OCI-M1 (cell line): ENCODE measurements at places on chromosomes 11 and 22.

GRCh38 chr11:6413791-6414201 lies 5.1 kb downstream of the APBB1 start:
- no peak for DNase-seq

GRCh38 chr11:27277843-27278242 lies 85.2 kb downstream of the CCDC34 start:
- no peak for DNase-seq

DNA sequence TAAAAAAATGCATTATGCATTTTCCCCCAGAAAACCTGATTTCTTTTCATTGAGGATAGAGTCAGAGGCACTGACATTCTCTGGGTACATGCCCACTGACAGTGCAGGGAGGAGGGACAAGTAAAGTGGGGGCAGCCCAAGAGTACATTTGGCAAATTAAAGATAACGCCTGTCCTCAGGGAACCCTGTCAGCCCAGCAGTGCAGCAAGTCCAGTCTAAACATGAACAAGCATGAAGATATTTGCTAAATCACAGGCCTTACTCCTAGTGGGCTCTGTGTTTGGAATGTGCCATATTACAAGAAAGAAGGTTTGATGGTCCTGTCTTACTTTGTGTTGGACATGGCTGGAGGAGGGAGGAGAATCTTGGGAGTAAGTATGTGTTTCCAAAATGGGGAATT lies 37.9 kb downstream of the AMOTL1 start:
- no peak for DNase-seq

- no peak for DNase-seq
Observed at GRCh38 chr11:70104419-70104818, 26.3 kb downstream of the ANO1 start.

DNA sequence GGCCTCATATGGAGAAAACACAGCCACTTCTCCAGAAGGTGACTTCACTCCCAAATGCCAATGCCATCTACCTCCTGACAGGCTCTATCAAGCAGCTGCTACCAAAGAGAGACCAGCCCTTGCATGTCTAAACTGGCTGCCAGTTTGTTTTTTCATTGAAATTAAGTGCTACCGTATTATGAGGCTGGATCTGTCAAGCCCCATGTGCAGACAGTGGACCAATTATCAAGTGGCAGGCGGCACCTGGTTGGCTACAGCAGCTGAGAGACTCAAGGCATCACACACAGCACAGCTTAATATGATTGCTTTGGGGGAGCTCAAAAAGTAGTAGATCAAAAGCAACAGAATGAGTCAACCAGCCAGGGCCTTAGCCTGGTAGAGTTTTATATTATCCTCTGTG lies 1293.0 kb upstream of the TENM4 start:
- no peak for DNase-seq

GRCh38 chr11:132755934-132756333 lies 776.4 kb downstream of the OPCML start:
- no peak for DNase-seq

- DNase-seq: no peak
Observed at GRCh38 chr22:49152939-49153770, 674.5 kb downstream of the BRD1 start.

GRCh38 chr22:18115906-18116371 lies 5.3 kb downstream of the TUBA8 start:
- DNase-seq: no peak

- peak; percentile 32 for DNase-seq
Observed at GRCh38 chr11:60119710-60120109, 31.2 kb downstream of the MS4A2 start.

DNA sequence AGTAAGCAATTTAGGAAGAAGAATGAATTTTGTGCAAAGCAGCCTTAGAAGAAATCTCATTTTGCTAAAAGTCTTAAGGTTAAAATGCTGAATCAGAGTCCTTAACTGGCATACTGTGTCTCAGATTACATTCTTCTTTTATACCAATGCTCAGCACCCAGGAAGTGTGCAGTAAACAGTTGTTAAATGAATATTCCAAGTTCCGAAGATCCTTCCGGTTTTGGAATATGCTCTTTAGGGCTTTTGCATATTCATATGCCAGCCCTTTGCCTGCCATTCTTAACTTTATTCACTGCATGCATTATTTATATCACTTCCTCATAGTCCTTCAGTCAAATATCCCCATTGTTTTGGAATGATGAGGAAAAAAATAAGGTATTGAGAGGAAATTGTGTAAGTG lies 242.0 kb downstream of the DDX10 start:
- no peak for DNase-seq

DNA sequence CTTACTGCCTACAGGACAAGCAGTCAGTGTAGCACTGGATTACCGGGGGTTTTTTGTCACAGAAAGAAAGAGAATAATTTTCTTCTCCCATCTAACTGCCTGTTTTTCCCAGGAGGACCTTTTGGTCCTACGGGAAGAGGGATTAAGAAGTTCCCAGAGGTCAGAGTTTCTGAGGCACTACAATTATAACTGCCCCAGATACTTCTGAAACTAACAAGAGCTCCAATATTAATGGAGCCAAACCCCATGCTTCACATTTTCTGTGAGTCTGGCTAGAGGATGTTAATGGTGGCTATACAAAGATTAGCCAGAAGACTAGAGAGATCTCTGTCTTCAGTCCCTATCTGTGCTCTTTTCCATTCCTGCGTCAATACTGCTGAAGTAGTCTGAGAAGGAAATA lies at the start of gene OR56A3:
OR56A3 (plus strand) TSS at position 301 of the 400 bp plus-strand sequence. CDS start 5,096 bp downstream, outside the sequence.
- DNase-seq: no peak

GRCh38 chr11:110966131-110966530 lies 253.9 kb upstream of the ARHGAP20 start:
- no peak for DNase-seq

- no peak for DNase-seq
Observed at GRCh38 chr22:23911318-23911980, 17.3 kb downstream of the MIF start.

GRCh38 chr11:15930442-15931025 lies 425.8 kb downstream of the SOX6 start:
- no peak for DNase-seq

- no peak for DNase-seq
Observed at GRCh38 chr11:5283086-5283485, 13.3 kb upstream of the HBE1 start.

DNA sequence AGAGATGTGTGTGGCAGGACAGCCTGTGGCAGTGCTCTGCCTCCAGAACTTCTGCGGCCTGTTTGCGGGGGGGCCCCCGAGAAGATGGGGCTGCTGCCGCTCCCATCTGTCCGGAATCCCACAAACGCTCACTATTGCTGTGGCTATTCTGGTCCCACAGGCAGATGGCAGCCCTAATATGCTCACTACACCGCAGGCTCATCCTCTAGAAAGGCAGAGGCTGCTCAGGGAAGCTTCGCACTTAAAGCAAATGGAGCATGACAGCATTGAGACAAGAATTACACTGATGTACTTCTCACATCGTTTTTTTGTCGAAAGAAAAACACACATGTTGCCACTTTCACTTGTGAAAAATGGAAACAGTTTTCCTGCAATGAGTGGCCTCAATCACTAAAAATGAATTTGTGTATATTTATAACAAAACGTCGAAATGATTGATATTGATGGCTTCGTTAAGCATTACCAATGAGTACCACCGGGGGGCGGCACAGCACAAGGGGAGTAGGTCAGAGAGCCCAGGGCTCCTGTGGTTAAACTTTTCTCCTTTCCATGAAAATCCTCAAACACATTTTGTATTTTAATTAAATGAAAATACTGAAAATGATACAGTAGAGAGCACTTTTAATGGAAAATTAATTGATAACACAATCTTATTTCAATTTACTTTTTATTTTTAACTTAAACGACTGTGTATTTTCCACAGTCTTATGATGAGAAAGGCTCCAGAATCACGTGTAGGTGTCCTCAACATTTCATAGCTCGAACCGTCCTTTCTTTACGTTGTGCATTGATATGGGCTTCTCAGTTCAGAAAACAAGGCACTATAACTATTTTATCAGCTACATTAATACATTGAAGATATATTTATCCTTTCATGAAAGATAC lies 69.1 kb downstream of the CTTN start:
- DNase-seq: peak; percentile 97

DNA sequence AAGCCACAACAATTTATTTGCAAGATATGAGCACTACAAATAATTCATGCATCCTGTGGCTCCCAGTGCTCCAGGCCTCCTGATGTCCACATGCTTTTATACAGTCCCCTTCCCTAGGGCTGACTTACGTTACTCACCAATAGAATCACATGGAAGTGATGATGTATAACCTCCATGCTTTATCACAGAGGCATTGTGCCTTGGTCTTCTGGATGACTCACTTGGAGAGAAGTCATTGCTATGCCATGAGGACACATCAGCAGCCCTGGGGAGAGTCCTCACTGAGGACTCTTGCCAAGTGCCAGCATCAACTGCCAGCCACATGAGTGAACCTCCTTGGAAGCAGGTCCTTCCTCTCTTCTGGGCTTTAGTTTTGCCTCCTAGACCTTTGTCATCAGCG lies 22.0 kb upstream of the IGSF9B start:
- DNase-seq: no peak

- DNase-seq: no peak
Observed at GRCh38 chr11:19849947-19850593, 137.4 kb downstream of the NAV2 start.

DNA sequence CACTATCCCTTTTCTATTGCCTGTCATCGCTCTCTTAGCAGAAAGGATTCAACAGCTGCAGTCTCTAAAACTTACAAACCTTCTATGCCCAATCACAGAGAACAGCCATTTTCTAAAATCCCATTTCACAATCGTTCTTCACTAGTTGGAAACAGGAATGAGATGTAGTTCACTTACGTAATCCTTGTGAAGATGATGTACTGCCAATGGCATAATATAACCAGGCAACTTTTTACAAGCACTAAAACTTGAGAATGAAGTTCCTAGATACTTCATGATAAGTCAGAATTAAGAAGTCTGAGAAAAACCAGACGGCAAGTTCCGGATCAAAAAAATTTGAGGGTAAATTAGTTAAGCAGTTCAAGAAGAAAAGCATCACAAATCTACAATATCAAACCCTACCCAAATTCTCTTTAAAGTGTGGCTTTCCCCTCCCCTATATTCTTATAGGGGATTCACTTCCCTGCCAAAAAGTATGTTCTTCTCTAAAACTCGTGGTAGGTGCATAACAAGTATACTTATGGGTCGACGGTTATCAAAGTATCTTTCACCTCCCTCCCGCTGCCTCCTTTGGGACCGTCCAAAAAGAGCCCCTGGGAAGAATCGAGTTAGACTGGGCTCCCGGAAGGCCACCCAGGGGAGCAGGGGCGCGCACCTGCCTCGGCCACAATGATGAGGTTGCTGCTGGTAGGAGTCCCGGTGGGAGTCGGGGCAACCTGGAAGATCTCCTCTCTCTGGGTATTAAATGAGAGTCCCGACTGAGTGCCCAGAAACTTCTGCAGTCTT lies 666 bp downstream of the MSANTD4 start:
- DNase-seq: peak; percentile 5

DNA sequence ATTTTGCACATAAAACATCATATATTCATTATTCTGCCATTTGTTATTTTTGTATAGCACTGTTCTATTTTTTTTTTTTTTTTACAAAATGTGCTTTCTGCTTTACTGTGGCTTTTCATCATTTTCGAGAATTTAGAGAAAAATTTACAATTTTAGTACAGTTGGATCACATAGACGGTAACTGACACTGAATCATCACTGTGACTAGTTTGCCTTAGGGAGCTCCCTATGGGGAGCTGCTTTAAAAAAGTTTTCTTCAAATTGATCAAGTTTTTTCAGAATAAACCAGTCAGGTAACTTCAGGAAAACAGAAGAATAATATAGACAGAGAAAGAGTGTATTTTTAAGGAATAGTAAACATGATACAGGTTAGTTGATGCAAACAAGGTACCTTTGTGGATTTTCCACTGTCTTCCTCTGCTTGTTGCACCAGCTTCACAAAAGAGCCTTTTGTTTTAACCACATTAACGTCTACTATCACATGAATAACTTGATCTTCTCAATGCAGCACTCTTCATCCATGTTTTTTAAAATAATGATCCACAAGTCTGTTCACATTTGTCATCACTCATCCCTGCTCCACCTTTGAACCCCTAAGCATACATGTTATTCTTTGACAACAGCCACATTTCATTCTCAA lies 327.0 kb downstream of the DYNC2H1 start:
- DNase-seq: no peak

GRCh38 chr11:58919980-58920379 lies 19.3 kb upstream of the GLYATL1 start:
- DNase-seq: no peak

DNA sequence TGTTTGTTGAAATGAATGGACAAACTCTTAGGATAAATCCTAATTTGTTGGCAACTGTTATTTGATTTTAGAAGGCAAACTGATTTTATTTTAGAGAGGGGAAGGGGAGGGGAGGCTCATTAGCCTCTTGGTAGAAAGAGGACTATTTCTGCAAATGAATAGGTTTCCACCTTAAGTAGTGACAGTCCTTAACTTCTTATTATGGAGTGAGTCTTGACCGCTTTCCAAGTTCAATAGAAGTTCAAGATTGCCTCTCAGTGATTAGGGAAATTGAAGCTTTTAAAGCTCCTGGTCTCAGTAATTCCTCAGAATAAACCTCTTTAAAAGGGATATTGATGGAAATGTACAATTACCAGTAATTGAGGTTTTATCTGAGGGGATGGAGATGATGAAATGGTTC lies 55.7 kb downstream of the PANX1 start:
- DNase-seq: no peak

DNA sequence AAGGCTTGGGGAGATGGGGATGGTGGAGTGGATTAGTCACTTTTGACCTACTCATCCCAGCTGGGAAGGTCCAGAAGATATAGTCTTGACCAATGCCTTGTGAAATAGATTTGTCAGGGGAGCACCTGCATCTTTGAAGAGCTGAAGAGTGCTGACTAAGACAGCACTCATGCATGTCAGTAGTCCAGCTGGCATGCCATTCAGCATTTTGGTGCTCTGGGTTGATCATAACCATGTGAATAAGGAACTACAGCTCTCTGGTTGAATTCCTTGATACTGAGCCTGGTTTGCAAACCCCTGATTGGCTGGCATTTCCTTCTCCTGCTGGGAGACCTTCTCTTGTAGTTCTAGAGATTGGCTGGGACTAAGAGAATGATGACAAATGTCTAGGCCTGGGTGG lies 106.8 kb upstream of the ALX4 start:
- DNase-seq: no peak

GRCh38 chr11:19389787-19390303 lies 149.1 kb upstream of the E2F8 start:
- no peak for DNase-seq

- DNase-seq: peak; percentile 77
Observed at GRCh38 chr11:79076526-79077115, 364.2 kb downstream of the TENM4 start.

GRCh38 chr11:16133867-16134266 lies 222.5 kb downstream of the SOX6 start:
- no peak for DNase-seq

DNA sequence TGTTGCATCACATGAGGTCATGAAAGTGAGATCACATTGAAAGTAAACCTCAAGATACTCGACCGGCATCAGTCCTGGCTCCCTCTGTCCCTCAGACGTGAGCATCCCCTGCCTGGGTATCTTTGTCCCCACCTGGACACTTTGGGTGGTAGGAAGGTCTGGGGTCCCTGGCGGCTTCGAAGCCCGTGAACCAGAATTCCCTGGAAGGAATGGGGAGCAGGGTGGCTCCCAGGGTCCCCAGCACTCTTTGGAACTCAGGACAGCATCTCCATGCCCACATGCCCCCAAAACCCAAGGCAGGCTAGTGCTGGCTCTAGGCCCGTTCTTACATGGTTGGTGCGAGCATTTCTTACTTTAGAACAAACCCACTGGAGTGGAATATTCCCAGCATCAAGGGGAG lies 7.5 kb downstream of the DERL3 start:
- no peak for DNase-seq

- DNase-seq: peak; percentile 67
Observed at GRCh38 chr11:122749005-122749687, 89.2 kb upstream of the CRTAM start.

- DNase-seq: no peak
Observed at GRCh38 chr11:32902089-32902665, 9.6 kb downstream of the QSER1 start.
